ENCODE measurements at places on chromosomes 2 and 18.

DNA sequence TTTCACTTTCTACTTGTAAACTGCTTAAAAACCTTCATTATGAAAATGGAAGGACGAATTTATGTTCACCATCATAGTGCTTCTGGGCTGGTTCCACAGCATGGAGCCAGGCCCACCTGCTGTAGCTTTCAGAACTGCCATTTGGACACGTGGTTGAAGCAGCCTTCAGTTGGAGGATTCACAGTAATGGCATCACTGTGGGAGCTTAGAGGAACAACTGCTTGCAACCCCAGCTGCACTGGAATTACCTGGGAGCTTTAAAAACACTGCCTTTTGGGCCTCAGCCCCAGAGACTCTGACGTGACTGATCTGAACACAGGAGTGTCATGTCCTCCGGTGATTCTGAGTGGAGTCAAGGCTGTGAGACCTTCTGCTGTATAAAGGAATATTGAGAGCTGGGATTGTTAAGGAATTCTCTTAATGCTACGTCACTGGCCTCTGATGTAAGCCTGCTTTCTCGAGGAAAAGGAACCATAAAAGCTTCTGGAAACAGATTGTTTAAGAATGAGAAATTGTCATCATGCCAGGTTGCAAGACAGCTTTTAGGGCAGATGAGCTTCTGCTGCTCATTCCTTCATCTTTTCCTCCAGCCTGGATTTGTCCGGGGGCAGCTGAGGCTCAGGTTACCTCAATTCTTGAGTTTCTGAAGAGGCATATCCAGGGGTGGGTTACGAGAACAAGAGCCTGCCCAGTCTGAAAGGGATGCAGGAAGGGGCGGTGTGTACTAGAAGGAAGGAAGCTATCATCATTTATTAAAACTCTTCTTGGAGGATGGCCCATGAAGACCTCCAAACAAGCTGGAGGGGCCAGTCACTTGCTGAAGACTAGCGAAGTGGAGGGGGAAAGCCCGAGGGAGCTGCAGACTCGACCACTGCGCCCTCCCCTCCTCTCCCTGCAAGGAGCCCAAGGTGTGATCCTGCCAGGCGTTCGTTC, 1.3 kb upstream of the IL1R1 start:
- DNase-seq: peak; percentile 79

- no peak for DNase-seq
Observed at GRCh38 chr18:79200546-79201268, 131.5 kb downstream of the ATP9B start.

- DNase-seq: no peak
Observed at GRCh38 chr2:233815861-233816260, 37.7 kb downstream of the MROH2A start.

GRCh38 chr2:72932805-72933204, 15.5 kb downstream of the EMX1 start:
- no peak for DNase-seq

DNA sequence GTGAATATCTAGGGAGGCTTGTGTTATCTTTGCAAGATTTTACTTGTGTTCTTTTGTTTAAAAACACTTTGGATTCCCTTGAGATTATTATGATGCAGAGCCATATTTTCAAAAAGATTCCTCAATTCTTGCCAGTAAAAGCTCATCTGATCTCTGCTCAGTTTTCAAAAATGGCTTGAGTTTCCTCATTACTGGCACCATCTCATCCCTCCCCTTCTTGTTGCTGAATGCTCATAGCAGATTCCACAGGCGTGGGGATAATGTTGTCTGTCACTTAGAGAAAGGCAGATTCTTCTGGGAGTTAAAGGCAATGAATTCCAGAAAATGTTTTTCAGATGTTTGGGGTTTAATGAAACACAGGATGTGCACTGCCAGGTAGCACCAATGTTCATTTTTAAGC, 170.4 kb upstream of the TANK start:
- DNase-seq: no peak

DNA sequence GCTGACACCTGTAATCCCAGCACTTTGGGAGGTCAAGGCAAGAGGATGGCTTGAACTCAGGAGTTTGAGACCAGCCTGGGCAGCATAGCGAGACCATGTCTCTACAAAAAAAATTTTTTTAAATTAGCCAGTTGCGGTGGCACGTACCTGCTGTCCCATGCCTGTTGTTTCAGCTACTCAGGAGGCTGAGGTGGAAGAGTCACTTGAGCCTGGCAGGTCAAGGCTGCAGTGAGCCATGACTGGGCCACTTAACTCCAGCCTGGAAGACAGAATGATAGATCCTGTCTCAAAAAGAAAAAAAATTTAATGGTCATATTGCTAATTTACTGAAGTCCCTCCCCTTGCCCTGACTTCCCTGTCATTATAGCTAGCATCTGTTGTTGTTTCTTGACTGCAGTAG, 112.6 kb downstream of the ARHGAP28 start:
- no peak for DNase-seq

DNA sequence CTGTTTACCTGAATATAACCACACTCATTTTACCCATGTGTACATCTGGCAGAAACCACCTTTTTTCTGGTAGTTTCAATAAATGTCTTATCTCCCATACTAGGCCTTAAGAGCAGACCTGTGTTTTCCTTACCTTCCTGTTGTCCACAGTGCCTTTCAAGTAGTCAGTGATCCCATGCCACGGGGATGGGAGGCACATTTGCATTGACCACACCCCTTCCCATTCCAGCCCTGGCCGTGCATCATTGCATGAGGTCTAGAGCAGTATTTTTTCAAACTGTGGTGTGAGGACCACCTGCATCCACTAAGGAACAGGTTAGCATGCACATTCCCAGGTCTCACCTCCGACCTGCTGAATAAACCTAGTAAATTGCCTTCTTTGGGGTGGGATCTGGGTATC, 165.2 kb upstream of the FOSL2 start:
- no peak for DNase-seq

- no peak for DNase-seq
Observed at GRCh38 chr2:136894007-136894634, 128.8 kb downstream of the THSD7B start.

- no peak for DNase-seq
Observed at GRCh38 chr18:13989199-13989598, 73.9 kb upstream of the MC2R start.

GRCh38 chr2:219280651-219281050, 1.5 kb downstream of the DNAJB2 start:
- DNase-seq: no peak

DNA sequence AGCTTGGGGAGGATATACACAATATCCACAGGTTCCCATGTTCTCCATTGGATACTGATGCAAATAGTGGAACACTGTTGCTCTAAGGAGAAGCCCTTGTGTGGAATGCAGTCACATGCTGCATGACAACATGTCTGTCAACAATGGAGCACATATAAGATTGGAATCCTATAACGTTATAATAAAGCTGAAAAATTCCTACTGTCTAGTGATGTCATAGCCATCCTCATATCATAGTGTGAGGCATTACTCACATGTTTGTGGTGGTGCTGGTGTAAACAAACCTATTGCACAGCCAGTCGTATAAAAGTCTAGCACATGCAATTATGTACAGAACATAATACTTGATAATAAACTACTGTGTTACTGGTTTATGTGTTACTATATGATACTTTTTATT, 394.7 kb downstream of the FBXO15 start:
- no peak for DNase-seq

Measured in AG09319 (cell line).